Stimulated activated CD8-positive, alpha-beta memory T cell treated with anti-CD3 and anti-CD28 coated beads, Interleukin-7, amount 100 ng/mL, for 1 hour (primary cell): ENCODE measurements at places on chromosomes 3 and 15.

DNA sequence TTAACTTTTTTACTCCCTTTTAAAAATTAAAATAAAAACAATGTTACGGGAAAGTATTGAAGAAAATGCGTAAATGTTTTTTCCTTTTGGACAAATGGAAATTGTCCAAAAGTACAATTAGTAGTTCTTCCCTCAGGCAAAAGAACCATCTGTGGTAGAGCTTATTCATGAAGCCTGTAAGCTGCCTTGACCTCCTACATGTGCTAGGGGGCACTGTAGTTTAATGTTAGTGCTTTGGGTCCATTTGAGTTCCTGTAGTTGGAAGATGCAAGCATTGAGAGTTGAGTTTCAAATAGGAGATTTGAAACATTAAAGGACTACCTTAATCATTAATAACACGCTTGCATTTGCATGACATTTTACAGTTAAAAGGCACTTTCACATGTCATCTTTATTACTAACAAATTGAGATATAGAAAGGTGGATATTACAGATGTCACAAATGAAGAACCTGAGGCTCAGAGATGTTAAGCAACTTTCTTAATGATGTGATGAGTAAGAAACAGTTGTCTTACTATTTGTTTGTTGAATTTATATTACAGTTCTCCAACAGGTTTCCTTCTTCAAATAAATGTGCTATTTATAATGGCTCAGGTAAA is 1.8 kb upstream of the ZNF385D start:
- no peak for DNase-seq

DNA sequence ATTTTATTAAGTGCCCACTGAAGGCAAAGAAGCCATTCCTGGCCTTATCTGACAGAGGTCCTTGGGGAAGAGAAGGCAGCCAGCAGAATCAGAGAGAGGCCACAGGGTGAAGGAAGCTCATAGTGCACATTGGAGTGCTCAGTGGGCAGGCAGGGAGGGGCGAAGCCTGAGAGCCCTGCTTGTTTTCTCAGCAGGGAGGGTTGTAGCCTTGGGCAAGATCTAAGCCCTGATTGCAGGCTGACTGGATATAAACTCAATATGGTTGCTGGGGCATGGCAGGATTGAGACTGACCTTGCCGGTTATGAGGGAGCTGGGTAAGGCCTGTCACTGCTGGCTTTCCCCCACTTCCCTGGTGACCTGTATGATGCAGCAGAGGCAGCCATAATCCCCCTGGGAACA is 7.5 kb upstream of the IGSF11 start:
- DNase-seq: no peak

GRCh38 chr15:73370151-73370550 is 1.4 kb upstream of the HCN4 start:
- DNase-seq: no peak

GRCh38 chr15:80003934-80004472 is 33.0 kb upstream of the BCL2A1 start:
- DNase-seq: no peak

DNA sequence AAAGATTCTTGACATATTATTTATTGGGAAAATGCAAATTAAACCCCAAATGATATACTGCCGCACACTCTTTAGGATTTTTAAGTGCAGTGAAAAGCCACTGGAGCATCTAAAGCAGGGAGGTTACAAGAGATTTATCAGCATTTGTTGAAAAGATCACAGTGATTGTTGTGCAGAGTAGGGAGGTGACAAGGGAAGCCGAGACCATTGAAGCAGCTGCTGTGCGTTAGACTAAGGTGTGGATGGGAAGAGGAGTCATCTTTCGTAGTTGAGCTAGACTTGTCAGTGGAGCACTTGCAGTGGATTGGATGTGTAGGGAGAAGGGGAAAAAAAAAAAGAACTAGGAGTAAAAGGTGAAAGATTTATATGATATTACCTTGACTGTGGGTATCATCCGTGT is 854.6 kb downstream of the NTRK3 start:
- no peak for DNase-seq

DNA sequence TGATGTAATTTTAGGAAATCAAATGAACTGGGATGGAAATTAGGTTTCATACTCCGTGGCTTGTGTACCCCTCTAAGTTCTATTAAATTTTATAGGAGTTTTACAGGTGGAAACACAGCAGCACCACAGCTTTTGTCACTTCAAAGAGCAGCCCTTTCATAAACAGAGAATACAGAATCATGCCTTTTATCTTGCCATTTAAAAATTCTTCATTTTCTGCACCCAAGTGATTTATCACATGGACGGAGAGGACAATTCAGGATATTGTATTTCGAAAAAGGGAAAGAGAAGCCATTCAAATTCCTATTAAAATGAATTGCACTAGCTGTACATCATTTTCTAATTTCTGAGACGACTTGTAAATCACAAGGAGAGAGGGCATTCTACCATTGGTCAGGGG is 245.4 kb downstream of the PTPRG start:
- DNase-seq: no peak

DNA sequence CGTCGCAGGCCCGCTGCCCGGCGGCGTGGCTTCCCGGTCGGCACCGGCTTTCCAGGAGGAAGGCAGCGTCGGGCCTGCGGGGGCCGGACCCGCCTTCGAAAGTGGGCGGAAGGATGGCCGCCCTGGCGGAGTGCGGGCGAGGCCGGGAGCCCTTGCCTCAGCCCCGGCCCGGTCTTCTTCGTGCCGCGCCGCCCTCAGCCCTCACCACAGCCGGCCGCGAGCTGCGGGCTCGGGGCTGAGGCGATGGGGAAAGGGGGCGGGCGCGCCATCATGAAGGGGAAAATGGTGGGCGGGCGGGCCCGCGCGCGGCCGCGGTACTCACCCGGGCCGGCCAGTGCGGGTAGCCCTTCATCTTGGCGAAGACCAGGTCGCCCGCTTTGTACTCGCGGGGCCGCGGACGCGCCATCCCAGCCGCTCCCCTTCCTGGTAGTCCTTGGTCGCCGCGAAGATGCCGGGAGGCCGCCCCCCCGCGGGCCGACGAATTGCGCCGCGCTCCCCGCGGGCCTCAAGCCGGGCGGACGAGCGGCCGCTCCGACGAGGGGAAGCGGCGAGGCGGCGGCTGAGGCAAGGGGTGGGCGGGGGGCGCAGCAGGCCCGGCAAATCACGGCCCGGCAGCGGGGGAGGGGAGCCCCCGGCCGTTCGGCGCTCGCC is 489 bp downstream of the HDGFL3 start:
- no peak for DNase-seq

DNA sequence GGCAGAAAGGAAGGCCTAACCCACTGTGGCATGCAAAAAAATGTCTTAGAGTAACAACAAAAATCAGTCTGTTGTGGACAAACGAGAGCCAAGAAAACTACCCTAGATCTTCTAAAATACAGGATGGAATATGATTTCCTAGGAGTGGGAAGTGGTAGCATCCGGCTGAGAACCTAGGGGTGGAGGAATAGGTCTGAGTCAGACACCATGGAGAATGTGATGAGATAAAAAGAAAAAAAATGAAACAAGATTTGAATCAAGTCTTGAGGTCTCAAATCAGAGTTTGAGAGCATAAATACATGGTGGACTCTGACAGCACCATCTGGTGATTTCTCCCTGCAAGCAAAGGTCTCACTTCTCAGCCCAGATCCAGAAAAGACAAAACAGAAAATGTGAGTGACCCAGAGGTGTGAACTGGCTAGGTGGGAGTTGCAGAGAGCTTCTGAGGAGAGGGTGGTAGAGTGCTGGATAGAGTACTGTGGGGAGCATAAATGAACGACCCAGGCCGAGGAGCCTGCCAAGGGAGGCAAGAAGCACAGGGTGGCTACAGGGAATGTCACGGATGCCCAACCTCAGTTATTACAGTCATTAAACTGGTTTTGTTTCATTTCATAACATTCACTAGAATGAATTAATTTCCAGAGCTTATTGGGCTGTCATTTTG is 27.6 kb upstream of the VEPH1 start:
- no peak for DNase-seq

DNA sequence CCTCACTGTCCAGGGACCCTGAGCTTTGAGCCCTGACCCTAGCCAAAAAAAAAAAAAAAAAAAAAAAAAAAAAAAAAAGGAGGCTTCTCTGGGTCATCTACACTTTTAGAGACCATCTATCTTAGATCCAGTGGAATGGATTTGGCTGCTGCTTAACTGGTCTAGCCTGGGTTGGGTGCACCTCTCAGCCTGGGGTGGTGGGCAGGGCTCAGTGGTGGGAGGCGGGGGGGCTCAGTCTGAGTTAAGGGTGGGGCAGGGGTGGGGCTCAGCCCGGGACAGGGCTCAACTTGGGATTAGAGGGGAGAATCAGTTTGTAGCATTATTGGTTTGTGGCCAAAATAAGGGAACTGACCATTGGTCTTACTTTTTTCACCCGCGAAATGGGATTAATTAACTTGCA is 139.2 kb downstream of the TPRA1 start:
- DNase-seq: no peak

GRCh38 chr3:101253396-101253795 is 67.0 kb downstream of the IMPG2 start:
- no peak for DNase-seq

DNA sequence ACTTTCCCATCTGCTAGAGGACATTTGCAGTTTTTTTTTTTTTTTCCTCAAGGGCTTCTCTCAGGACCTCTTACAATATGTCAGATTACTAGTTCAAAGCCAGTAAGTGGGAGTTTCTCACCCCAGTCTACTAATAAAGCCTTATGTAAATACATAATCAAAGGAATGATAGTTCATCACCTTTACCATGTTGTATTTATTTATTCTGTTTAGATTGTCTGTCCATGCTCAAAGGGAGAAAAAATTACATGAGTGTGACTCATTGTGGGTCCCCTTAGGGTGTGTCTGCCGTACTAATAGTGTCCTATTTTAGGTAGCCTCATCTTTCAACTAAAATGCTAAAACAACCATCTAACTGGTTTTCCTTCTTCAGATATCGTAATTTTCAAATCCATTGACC is 917.6 kb downstream of the EPHA3 start:
- no peak for DNase-seq

DNA sequence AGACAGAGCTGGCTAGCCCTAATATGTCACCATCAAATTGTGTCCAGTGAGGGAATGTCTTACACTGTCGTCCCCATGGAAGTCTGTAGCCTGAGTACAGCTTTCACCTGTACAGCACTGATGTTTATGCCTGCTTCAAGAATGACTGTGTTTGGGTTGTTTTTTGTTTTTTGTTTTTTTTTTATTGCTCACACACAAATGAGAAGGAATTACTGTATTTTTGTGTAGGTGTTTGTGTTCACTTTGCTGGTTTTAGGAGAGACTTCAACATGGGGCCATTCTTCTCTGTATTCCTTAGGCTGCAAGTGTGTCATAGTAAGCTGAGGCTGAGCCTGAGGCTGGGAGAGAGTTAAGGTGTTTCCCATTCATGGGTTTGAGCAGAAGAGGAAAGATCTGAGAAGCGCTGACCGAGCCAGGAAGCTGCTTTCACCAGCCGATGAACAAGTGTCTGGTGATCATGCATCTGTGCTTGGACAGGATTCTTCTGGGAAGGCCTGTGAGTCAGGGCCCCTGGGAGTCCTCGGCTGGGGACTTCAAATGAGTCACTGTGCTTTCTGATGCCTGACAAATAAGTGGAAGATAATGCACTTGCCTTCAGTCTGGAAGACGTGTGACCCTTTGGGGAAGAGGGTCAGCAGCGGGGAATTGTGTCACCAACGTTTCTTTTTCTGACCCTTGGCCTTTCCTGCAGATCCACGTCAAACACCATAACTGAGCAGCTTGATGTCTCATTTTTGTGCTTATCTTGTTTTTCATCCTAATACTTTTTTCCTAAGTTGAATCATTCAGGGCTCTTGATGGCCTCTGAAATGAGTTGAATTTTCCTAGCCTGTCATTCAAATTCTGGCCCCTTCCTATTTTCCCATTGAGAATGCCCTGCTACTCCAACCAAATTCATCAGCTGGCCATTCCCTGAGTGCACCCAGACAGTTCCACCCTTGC is 36.7 kb upstream of the ZBTB38 start:
- DNase-seq: no peak

DNA sequence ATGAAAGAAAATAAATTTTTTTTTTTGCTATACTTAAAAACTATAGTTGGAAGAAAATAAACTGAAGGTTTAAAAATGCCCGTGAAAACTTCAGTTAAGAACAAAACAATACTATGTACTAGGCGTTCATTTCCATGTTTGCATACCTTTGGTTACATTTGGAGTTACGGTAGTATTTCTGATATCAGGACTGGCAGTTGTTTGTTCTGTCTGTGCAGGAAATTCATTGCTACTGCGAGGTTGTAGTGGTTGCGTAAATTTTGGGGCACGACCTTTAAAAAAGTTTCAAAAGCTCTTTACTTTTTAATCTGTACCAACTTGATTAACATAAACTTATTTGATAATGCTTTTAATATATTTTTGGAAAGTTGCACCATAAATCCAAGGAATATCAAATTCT is 47.9 kb downstream of the ST3GAL6 start:
- no peak for DNase-seq

GRCh38 chr15:34182942-34183341 is 27.0 kb downstream of the KATNBL1 start:
- DNase-seq: no peak

DNA sequence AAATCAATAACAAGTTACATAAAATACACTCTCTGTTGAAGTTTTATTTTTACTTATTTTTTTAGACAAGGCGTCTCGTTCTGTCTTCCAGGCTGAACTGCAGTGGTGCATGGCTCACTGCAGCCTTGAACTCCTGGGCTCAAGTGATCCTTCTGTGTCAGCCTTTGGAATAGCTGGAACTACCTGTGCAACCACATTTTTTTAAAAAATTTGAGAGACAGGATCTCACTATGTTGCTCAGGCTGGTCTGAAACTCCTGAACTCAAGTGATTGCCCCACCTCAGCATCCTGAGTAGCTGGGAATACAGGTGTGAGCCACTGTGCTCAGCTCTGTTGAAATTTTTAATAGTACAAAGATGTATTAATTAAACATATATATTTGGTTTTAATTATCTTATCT is 614.3 kb upstream of the ARRDC4 start:
- no peak for DNase-seq

DNA sequence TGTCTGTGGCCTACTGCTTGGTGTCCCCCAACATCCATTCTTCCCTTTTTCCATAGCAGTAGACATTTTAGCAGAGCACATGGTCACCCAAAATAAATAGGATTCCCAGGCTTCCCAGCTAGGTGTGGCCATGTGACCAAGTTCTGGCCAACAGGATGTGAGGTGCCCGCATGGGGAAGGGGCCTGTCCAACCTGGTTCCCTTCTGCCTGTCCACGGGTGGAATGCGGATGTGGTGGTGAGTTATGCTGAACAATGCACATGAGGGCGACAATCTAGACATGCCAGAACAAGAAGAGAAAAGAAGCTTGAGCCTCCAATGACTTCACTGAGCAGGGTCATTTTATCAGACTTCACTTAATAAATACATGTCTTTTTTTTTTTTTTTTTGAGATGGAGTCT is 77.6 kb upstream of the DLG1 start:
- DNase-seq: no peak

GRCh38 chr3:32815841-32816438 is 1.9 kb upstream of the TRIM71 start:
- DNase-seq: no peak
